ENCODE measurements at places on chromosomes 7 and 10. TPM values are rescaled to one million over a fixed set of nuclear protein-coding genes. Genes with fewer than 3 reads are reported as not detected.

The NRP1 gene
- total RNA-seq = 546 TPM

The RNF148 gene
- total RNA-seq = not detected

The EPHA1 gene
- not detected for total RNA-seq

The SAP25 gene
- not detected for total RNA-seq

Data from smooth muscle cell of the umbilical artery (primary cell).